ENCODE measurements at places on chromosomes 7 and 10. TPM values are rescaled to one million over a fixed set of nuclear protein-coding genes. Genes with fewer than 3 reads are reported as not detected.

GRCh38 chr10:133264461-133264860, 12.2 kb downstream of the ADAM8 start:
- no peak for DNase-seq
- H3K4me1 ChIP-seq: peaks cover 3% of the 10 kb centered on the region
- H3K36me3 ChIP-seq: no peaks in the 10 kb centered on the region
- no peak overlapping the region for H3K4me3 ChIP-seq

DNA sequence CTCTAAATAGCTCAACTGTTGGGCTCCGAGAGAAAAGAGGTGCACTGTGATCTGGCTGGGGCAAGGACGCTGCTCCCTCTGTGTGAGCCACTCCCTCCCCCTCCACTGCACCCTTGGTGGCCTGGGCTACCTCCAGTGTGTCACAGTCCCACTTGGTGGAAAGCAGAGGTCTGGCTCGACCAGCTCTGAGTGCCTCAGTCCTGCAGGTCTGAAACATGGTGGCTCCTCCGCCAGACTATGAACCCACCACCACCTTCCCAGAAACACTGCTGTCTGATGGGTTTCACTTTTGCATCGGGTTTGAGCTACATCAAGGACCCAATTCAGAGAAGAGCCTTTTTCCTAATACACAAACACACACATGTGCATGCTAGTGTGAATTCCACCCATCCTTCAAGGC, 500.1 kb downstream of the RPS24 start:
- no peak overlapping the region for H3K27ac ChIP-seq
- H3K4me1 ChIP-seq: no peaks in the 10 kb centered on the region
- H3K36me3 ChIP-seq: no peaks in the 10 kb centered on the region
- no peak for DNase-seq

The C1GALT1 gene
- total RNA-seq: 11.1 TPM

The FAM25A gene
- total RNA-seq: not detected

DNA sequence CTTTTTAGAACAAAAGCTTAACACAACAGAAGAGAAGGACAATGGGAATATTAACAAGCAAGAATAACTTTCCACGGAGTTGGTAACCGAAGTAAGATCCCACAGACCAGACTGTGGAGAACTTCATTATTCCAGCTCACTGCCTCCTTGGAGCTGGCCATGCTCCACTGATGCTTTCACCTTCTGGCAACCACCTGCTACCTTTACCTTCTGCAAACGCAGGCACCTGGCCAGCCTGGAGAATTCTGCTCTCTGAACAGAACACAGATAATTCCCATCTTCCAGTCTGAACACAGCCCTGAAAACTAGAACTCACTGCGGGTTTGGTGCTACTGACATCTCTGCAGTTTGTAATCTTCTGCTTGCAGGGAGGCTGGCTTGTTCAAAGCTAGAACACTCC, 66.5 kb downstream of the JAZF1 start:
- DNase-seq: no peak
- no peak overlapping the region for H3K4me3 ChIP-seq
- H3K4me1 ChIP-seq: peaks cover 1% of the 10 kb centered on the region

The SPAG6 gene
- total RNA-seq: 22.1 TPM

The PSD gene
- total RNA-seq: 24.5 TPM

The PNLIPRP2 gene
- not detected for total RNA-seq

The GRM3 gene
- not detected for total RNA-seq

- H3K4me3 ChIP-seq: no peak overlapping the region
- no peaks in the 10 kb centered on the region for H3K27me3 ChIP-seq
- no peaks in the 10 kb centered on the region for H3K36me3 ChIP-seq
- H3K4me1 ChIP-seq: no peaks in the 10 kb centered on the region
- no peak overlapping the region for H3K27ac ChIP-seq
These were observed 187.9 kb upstream of the KMT2E start for GRCh38 chr7:104826135-104826534.

The ELN gene
- total RNA-seq: 20.3 TPM

GRCh38 chr10:119025776-119026175, 3.7 kb upstream of the NANOS1 start:
- H3K4me3 ChIP-seq: no peak overlapping the region
- no peaks in the 10 kb centered on the region for H3K27me3 ChIP-seq
- DNase-seq: no peak
- H3K4me1 ChIP-seq: peaks cover 4% of the 10 kb centered on the region
- no peaks in the 10 kb centered on the region for H3K36me3 ChIP-seq

DNA sequence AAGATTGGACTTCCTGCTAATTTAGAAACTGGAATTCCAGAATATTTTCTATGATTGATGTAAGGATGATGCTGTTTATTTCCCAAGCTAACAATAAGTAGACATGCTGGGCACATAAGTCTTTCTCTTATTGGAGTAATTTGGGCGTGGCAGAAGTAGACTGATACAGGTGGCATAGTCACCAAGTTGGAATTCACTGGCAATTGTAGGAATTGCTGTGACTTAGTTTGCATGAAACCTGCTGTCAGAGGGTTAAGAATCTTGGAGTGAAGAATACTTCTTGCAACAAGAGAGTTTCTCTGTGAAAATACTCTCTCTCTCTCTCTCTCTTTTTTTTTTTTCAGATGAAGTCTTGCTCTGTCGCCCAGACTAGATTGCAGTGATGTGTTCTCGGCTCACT, 569.7 kb downstream of the REEP3 start:
- H3K4me3 ChIP-seq: no peak overlapping the region
- H3K27ac ChIP-seq: no peak overlapping the region
- peaks cover 2% of the 10 kb centered on the region for H3K4me1 ChIP-seq
- no peaks in the 10 kb centered on the region for H3K27me3 ChIP-seq
- DNase-seq: no peak
- H3K36me3 ChIP-seq: no peaks in the 10 kb centered on the region
